ENCODE measurements at places on chromosomes 2 and 18.

GRCh38 chr18:60038731-60039130 lies 138.9 kb downstream of the PMAIP1 start:
- DNase-seq, result no peak

GRCh38 chr18:33840212-33840593 lies 262.2 kb downstream of the ASXL3 start:
- no peak for DNase-seq

DNA sequence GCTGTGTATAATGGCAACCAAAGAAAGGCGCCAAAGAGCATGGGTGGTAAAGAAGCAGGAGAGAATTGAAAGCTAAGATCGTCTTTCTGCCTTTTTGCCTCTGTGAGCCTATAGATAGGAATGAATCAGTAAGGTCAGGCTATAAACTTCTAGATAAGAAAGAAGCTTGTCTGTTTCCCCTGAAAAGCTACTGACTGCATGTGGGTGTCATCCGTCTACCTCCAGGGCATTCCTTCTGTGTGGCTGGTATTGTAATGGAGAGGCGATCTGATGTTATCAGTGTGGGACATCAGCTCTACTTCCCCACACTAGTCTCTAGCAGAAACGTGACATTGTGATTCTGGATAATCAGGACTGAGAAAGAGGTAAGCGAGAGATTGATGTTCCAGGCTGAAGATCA lies 63.4 kb upstream of the PLA2R1 start:
- no peak for DNase-seq

- DNase-seq, result no peak
Measured at GRCh38 chr2:144702051-144702450, 182.1 kb upstream of the ZEB2 start.

DNA sequence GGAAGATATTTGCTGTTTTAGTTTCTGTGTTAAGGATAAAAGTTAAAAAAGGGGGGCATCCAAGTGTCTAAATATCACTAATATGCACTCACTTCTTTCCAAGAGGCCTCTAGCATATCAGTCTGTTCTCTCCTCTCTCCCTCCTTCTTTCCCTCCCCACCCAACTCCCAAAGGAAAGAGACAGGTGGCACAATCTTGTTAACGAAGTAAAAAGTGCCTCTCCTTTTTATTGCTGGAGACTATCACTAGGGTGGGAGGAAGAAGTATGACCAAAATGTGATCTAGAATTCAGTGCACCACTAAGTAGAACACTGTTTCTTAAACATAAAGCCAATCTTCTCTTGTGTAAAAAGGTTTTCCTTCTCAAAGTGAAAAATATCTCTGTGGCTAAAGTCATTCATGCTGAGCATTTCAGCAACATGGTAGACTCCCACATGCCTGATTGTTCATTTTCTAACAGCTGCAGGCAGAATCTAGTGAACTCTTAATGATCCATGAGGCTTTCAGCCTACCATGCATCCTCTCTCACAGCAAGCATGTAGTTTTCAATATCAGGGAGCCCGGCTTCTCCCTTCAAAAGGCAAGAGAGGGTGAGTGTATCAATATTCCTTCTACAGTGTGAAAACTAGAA lies 39.5 kb downstream of the RNU4ATAC start:
- DNase-seq, result no peak

- DNase-seq, result no peak
Measured at GRCh38 chr18:55136864-55137263, 177.6 kb upstream of the CCDC68 start.

- DNase-seq, result no peak
Measured at GRCh38 chr2:73286134-73286655, 1.9 kb upstream of the FBXO41 start.

DNA sequence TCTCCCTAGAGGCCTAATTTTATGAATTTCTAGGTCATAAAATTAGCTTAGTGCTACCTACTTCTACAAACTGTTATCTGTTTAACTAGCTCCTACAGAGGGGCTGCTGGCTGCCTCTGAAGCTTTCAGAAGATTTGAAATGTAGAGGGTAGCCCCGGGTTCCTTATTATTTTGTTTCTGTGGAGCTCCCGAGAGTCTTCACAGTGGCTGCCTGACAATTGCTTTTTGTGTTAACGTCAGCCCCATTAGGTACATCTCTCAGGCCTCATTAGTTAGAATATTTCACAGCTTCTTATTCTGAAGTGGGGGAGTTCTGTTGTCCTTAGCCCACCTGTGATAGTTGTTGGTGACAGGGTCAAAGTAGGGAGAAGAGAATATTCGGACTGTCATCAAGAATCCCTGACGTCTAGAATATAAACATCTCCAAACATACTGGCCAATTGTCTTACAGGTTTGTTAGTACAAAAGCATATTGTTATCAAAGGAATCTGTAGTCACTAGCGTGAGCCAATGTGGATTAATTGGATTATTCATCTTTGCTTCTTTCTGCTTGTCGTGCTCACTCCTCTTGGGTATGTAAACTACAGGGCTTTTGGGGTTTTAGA lies 77.5 kb downstream of the DIS3L2 start:
- DNase-seq, result no peak

DNA sequence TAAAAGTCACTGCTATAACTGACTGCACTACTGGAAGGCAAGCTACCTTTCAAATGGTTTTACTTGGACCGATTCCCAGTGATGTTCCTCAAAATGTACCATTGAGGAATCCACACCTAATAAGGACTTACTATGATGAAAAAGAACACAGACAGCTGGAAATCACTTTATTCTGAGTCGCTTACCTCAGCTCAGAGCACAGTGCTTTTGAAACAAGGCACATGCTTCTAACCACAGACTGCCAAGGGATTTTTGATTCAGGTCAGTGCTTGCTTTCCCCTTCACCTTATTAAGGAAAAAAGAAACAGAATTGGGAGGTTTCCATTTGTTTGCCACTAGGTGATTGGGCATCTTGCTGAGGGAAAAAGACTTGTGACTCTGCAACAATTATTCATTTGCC lies 707.5 kb upstream of the FSHR start:
- no peak for DNase-seq

DNA sequence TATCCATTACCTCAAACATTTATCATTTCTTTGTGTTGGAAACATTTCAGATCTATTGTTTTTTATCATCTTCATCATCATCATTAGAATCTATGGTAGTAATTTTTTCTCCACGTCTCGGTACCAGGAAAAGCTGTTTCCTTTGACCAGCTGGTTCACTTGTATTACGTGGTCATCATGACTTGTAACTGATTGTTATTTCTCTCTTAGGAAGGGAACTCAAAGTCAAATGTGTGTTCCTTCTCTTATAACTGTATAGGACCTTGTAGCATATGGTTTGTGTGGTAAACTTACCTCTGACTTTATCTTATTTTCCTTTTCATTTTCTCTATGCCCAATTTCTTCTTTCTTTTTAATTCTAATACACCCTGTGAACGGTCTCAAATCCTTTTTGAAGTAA lies 16.5 kb downstream of the NCOA1 start:
- no peak for DNase-seq

- DNase-seq, result no peak
Measured at GRCh38 chr18:76412818-76413565, 82.0 kb downstream of the ZNF516 start.

Measured in NCI-H1694 treated with DMSO at 0.1 percent for 48 hours (cell line).